ENCODE measurements at places on chromosomes 7 and 10. TPM values are rescaled to one million over a fixed set of nuclear protein-coding genes. Genes with fewer than 3 reads are reported as not detected.

DNA sequence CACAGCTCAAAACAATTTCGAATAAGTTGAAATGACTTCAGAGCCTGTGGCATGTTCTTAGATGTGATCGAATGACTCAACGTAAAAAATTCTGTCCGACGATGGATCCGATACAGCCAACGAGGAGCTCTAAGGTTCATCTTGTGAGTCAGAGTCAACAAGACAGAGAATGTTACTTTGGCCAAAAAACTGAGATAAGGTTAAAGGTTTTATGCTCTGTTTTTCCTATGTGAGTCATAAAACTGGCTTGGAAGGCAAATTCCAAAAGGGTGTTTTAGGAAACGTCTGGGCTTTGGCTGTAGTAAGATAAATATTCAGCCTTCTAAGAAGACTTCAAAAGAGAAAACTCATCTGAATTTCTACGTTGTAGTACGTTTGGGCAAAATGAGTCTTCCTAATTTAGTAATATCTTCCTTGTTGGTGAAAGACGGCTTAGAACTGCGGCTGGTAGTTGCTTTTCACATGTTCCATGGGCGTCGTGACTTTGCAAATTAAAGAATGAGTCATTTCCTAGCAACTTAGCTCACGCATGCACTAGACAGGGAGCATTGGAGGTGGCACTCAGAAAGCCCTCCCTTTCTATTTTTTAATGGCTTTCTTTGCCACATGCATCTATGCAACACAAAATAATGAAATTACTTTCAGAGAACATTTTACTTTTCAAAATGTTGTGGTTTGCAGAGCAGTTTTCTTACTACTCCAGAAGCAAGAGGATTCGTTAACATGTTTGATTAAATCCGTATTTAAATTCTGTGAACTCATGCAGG lies 28.2 kb downstream of the PFKP start:
- peak; percentile 99 for DNase-seq

- DNase-seq = no peak
Measured at GRCh38 chr7:128115821-128116723, 84.8 kb upstream of the LRRC4 start.

GRCh38 chr10:133110133-133110532 lies 22.4 kb downstream of the ADGRA1 start:
- no peak for DNase-seq

GRCh38 chr10:113153493-113154102 lies 203.6 kb downstream of the TCF7L2 start:
- DNase-seq = peak; percentile 38

DNA sequence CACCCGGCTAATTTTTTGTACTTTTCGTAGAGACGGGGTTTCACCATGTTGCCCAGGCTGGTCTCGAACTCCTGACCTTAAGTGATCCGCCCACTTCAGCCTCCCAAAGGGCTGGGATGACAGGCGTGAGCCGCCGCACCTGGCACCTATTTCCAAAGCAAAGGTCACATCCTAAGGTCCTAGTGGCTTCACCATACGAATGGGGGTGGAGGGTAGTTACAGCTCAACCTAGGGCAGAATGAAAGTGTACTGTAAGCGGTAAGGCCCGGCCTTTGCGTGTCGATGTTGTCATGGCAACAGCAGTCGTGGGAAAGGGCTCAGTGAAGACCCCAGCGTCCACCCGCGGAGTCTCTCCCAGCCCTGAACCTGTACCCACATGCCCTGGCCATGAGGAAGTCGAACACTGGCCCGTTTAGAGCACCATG lies 1.6 kb upstream of the COX19 start:
- DNase-seq = no peak

DNA sequence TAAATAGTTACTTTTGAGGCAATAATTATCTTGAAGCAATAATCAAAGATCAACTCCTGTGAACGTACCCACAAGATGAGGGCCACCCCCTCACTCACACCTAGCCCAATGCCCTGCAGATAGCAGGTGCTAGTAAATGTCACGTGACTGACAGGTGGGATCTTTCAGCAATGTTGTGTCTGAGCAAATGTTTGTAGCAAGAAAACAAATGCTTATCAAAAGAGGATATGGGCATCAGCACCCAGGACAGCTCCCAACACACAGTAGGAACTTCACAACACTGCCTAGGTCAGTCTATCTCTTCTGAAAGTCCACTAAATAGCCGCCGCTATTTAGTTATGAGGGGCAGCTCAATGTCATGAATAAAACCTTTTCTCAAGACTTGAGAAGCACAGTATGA lies 120.8 kb upstream of the PDLIM1 start:
- no peak for DNase-seq

GRCh38 chr10:117408436-117409384 lies 33.5 kb upstream of the PDZD8 start:
- DNase-seq = no peak

GRCh38 chr10:124671486-124672075 lies 72.6 kb downstream of the FAM53B start:
- DNase-seq = peak; percentile 73

- no peak for DNase-seq
Measured at GRCh38 chr10:69893271-69893900, 91.7 kb downstream of the COL13A1 start.

DNA sequence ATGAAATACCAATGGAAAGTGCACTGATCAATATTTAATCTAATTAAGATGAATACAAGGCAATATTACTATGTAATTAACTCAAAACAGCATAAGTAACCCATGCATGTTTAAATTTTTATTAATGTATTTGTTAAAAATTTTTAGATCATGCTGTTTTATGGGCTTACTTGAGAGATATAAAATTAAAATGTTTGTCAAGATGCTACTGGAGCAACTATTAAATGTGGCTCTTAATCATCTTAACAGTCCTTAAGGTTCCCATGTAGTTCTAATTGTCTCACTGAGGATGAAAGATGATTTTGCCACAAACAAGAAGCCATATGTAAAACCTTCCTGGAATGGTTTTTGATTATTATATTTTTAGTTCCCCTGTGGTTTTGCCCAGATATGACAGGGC lies 897.1 kb downstream of the KCNMA1 start:
- DNase-seq = no peak

DNA sequence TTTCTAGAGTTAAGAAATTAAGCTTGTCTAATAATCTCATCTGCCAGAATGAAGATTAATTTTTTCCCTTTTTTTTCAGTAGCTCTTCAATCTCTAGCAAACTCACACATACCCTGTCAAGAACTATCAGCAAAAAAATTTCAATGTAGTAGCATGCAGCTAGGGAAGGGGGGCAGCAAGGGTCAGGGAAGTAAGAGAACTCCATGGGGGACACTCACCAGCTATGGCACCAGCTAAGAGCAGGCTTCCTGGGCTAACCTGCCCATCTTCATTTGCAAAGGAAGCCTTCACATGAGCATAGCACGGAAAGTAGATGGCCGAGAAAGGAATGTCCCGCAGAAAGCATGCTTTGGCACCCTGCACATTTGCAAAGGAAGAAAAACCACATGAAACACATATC lies 190.4 kb downstream of the SLC25A13 start:
- no peak for DNase-seq

GRCh38 chr7:825386-825785 lies 6.9 kb upstream of the SUN1 start:
- DNase-seq = peak; percentile 53

GRCh38 chr10:12081470-12081869 lies 12.7 kb downstream of the DHTKD1 start:
- no peak for DNase-seq

- no peak for DNase-seq
Measured at GRCh38 chr10:125116652-125117310, 43.6 kb downstream of the CTBP2 start.

The ARHGEF5 gene
- total RNA-seq = 1.9 TPM

The BTBD16 gene
- not detected for total RNA-seq

The TMEM270 gene
- not detected for total RNA-seq

The NACAD gene
- total RNA-seq = 2.6 TPM

The OR9A4 gene
- not detected for total RNA-seq

The SLC18A3 gene
- under 0.01 TPM for total RNA-seq

The EIF3B gene
- total RNA-seq = 189 TPM

The TMED4 gene
- total RNA-seq = 54.4 TPM

The HYAL4 gene
- total RNA-seq = 0.64 TPM
